ENCODE measurements at places on chromosomes 7 and 10. TPM values are rescaled to one million over a fixed set of nuclear protein-coding genes. Genes with fewer than 3 reads are reported as not detected.

The VPS41 gene
- 46.7 TPM for total RNA-seq

The AQP1 gene
- 243 TPM for total RNA-seq

The GBX1 gene
- total RNA-seq = not detected

The GNAT3 gene
- not detected for total RNA-seq

The ZPBP gene
- not detected for total RNA-seq

The INA gene
- total RNA-seq = 3.9 TPM

The FAM237B gene
- not detected for total RNA-seq

The MRPS24 gene
- total RNA-seq = 68.8 TPM

The PNLIPRP2 gene
- total RNA-seq = not detected

The GPER1 gene
- 8.3 TPM for total RNA-seq

The VWDE gene
- total RNA-seq = 2.9 TPM

The CPED1 gene
- total RNA-seq = 27.3 TPM

The CWF19L1 gene
- 13.3 TPM for total RNA-seq

The EPDR1 gene
- total RNA-seq = 37.6 TPM

The SH2D4B gene
- total RNA-seq = not detected

The ASIC3 gene
- 3.7 TPM for total RNA-seq

The ZCCHC24 gene
- 57.0 TPM for total RNA-seq

The FZD1 gene
- total RNA-seq = 16.5 TPM

The VGF gene
- total RNA-seq = 1.2 TPM

The SRI gene
- total RNA-seq = 53.0 TPM

The TWIST1 gene
- total RNA-seq = 11.5 TPM

The CAMK2B gene
- total RNA-seq = 3.2 TPM

The NPY gene
- total RNA-seq = 169 TPM

The NPC1L1 gene
- 0.49 TPM for total RNA-seq

The HDAC9 gene
- total RNA-seq = 32.4 TPM

The MRPS33 gene
- total RNA-seq = 5.9 TPM

The ANKRD2 gene
- total RNA-seq = not detected

The ADIRF gene
- total RNA-seq = 374 TPM

The GIMAP5 gene
- 24.1 TPM for total RNA-seq

The CPA2 gene
- total RNA-seq = not detected

The CPEB3 gene
- total RNA-seq = 8.8 TPM

The MAT1A gene
- total RNA-seq = not detected

The HOXA7 gene
- 23.8 TPM for total RNA-seq

The ZMIZ2 gene
- total RNA-seq = 54.3 TPM

The STAG3 gene
- total RNA-seq = not detected

The TCAF2 gene
- 9.1 TPM for total RNA-seq

Measured in vagina (tissue), 2 donors.